ENCODE measurements at places on chromosomes 1 and 21.

- DNase-seq, result no peak
These were observed 257.7 kb downstream of the RHOU start for GRCh38 chr1:228992907-228993535.

- DNase-seq, result no peak
These were observed 19.0 kb downstream of the SAMSN1 start for GRCh38 chr21:14526836-14527695.

- no peak for DNase-seq
These were observed 42.2 kb downstream of the GIPC2 start for GRCh38 chr1:78088015-78088414.

DNA sequence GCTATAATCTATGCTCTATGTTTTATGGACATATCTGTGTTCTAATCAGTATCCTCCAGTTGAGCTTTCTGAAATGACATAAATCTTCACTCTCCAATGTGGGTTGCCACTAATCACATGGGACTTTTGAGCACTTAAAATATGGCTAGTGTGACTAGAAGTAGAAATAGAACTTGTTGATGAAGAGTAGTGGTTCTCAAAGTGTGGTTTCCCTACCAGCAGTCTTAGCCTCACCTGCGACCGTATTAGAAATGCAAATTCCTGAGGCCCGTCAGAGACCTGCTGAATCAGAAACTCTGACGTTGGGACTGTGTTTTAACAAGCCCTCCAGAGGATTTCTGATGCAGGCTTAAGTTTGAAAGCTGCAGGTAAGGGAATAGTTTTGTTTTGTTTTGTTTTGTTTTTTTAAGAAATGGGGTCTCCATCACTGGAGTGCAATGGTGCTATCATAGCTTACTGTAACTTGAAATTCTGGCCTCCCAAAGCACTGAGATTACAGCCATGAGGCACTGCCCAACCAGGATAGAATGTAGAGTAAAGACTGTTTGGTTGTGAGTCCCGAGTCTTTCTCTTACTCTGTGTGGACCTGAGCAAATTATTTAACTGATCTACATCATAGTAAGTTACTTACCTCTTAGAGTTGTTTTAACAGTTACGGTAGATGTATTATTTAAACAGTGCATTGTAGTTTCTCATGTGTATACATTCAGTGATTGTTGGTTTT, 21.7 kb downstream of the GLRX2 start:
- DNase-seq, result no peak

GRCh38 chr1:200161801-200162200, 134.3 kb downstream of the NR5A2 start:
- no peak for DNase-seq

- DNase-seq, result no peak
These were observed 47.1 kb downstream of the KANK4 start for GRCh38 chr1:62271948-62272728.

GRCh38 chr1:209490013-209490412, 93.5 kb upstream of the CAMK1G start:
- no peak for DNase-seq

- no peak for DNase-seq
These were observed 52.0 kb downstream of the FOXJ3 start for GRCh38 chr1:42282867-42283583.

DNA sequence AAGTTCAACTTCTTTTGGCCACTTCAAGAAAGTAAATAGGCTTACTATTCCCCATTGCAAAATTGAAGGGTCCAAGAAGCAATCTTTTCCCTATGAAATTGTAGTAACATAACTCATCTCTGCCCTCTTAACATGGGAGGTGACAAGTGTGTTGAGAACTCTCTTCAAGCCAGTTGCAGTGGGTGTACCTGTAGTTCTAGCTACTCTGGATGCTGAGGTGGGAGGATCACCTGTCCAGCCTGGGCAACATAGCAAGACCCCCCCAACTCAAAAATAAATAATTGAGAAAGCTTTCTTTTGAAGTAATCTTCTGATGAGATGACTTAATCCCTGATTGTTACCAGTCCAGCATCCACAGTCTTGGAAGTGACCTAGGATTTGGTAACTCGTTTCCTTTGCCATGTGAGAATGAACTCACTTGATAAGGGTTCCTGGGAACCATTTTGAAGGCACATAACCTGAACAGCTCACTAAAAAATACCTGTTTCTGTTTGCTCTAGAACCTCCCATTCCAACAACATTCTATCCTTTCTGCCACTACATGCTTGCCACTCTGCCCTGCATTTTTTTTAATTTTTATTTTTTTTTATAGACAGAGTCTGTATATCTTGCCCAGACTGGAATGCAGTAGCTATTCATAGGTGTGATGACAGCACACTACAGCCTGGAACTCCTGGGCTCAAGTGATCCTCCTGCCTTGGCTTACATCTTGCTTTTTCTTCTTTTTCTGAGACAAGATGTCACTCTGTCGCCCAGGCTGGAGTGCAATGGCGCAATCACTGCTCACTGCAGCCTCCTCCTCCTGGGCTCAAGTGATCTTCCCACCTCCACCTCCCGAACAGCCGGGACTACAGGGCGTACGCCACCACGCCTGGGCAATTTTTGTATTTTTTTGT, 1.4 kb upstream of the IPO9 start:
- DNase-seq, result no peak

GRCh38 chr1:48858200-48858920, 81.7 kb upstream of the BEND5 start:
- no peak for DNase-seq

DNA sequence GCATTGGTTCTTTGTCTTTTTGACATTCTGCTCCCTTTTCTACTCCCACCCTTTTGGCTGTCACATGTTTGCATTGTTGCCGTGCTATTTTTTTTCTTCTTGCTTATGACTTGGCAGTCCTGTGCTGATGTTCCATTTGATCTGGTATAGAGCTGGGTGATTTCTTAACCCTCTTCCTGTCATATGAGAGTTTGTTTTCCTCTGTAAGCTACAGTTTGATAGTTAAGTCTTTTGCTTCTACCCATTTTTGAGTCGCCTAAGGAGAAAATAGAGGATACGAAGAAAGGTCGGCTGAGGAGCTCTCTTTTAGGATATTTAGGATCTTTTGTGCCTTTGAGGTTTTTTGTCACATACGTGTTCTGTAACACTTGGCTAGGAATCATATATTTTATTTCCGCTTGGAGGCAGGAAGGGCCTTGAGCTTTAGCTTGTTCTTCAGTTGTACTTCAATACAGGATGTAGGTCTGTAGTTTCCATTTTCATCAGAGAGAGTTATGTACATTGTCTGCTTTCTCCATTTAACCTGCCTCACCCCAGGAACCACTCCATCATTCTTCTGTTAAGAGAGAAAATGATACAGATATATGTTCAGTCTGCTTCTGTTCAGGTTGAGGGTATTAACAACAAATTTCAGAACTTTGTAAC, 150.7 kb downstream of the BACH1 start:
- DNase-seq, result no peak

- DNase-seq, result no peak
These were observed 676 bp upstream of the CTTNBP2NL start for GRCh38 chr1:112395256-112395820.

DNA sequence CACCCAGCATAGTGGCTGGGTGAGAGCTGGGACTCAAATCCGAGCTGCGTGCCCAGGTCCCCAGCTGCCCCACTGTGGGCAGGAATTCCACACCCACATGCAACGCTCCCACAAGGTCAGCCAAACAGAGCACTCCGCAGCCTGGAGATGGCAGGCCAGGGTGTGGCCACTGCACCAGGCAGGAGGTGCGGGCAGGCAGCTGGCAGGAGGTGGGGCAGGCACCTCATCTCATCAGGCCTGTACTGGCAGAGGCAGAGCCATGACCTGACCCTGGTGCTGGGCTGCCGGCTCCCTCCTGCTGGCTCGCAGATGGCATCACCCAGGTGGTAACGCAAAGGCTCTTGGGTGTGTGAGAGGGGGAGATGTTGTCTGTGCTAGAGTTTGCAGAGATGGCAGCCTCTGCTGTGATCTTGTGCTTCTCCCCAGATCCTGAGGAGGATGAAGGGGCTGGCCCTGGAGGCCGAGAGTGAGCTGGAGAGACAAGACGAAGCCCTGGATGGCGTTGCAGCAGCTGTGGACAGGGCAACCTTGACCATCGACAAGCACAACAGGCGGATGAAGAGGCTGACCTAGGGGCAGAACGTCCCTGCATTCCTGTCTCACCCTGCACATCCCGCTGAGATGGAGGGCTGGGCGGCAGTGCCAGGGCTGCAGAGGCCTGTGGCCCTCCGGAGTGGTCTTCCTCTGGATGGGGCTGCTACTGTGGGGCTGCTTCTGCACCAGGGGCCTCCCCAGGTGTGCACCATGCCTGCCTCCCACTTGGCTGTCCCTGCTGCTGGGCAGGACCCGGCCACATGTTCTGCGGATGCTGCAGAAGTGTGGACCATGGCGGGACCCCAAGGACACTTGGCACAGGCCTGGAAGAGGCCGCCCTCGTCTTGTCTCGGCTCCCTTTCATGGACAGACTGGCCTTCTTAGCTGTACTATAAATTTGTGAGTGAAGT, 35.1 kb upstream of the PRSS38 start:
- DNase-seq, result no peak

- no peak for DNase-seq
These were observed 859 bp upstream of the ERMAP start for GRCh38 chr1:42815941-42816584.

GRCh38 chr1:116164604-116165368, 53.6 kb downstream of the MAB21L3 start:
- DNase-seq, result no peak

DNA sequence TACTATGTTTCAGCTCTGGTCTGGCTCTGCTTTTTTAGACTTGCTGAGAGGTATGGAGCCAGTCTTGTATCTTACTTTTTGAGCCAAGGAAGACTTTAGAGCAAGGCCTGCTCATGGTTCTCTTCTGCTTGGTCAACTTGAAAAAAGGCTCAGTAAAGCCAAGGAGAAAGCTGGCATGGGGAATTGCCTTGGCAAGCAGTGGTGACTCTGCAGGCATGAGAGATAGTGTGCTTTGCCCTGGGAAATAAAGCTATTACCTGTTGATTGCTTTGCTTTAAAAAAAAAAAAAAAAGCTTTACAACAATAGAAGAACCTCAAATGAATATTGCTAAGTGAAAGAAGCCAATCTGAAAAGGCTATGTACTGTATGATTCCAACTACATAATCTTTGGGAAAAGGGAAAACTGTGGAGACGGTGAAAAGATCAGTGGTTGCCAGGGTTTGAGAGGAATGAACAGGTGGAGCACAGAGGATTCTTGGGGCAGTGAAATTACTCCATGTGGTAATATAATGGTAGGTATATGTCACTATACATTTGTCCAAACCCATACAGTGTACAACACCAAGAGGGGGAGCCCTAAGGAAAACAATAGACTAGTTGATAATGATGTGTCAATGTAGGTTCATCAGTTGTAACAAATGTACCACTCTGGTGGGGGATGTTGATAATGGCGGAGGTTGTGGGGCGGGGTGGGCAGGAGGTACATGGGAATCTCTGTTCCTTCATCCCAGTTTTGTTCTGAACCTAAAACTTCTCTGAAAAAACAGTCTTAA, 87.6 kb downstream of the HMCN1 start:
- DNase-seq, result no peak

DNA sequence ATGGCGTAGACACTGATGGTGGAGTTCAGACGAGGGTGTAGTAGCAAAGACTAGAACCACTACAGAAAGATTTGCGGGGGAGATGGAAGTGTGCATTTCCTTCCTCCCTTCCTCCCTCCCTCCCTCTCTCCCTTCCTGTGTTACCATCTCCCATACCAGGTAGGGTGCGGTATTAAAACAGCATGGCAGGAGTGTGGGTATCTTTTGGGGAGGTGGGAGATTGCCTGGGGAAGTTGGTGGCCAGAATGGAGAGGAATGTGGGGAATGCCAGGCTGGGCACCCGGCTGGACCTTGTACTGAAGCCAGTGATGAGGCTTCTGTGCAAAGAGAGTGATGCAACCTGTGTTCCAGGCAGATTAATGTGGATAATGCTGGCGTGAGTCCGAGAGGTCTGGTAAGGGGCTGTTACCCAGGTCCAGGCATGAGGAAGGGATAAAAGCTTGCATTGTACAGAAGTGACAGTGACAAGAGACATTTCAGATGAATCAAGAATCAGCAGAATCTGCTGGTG, 30.3 kb upstream of the PPP2R5A start:
- DNase-seq, result no peak

- no peak for DNase-seq
These were observed 91.5 kb downstream of the SPATA46 start for GRCh38 chr1:162285149-162285561.

- no peak for DNase-seq
These were observed 11.0 kb downstream of the JAK1 start for GRCh38 chr1:64955097-64956009.

DNA sequence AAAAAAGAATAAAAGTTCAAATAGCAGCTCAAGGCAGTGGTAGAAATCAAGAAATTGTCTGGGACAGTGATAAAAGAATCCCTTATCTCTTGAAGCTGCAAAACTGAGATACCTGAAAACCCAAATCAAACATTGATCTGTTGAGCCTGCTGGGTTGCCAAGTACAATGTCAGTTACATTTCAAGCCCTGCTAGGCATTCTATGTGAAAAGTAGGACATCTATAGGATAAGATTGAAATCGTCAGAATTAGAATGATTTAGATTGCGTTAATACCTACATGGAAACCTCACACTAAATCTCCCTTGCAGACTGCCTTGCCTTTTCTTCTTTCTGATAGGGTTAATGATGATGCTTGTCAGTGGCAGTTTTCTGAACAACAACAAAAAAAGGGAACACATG, 1684.4 kb upstream of the B3GALT2 start:
- no peak for DNase-seq

DNA sequence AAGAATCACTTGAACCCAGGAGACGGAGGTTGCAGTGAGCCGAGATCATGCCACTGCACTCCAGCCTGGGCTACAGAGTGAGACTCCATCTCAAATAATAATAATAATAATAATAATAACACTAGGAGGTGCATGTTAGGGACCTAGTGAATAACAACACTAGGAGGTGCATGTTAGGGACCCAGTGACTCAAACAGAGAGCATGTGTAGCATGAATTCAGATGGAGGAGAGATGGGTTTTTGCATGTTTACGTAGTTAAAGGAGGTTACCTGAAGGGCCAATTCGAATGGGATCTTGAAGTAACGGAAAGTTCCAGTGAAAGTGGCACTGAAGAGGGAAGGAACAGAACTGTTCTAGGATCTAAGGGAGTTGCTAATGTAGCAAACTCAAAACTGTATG, 7.1 kb upstream of the KCNK1 start:
- DNase-seq, result no peak

- DNase-seq, result no peak
These were observed 3.5 kb downstream of the PBX1 start for GRCh38 chr1:164562511-164562910.

Measured in right atrium auricular region (tissue), 2 donors.